Smooth muscle cell of the pulmonary artery (primary cell): ENCODE measurements at places on chromosomes 2 and 18. TPM values are rescaled to one million over a fixed set of nuclear protein-coding genes. Genes with fewer than 3 reads are reported as not detected.

PARD3B gene
- total RNA-seq: 13.6 and 14.7 TPM in 2 replicates

LAMA3 gene
- 3.8 and 8.3 TPM in 2 replicates for total RNA-seq

RGPD3 gene
- 0.20 and 0.26 TPM in 2 replicates for total RNA-seq

RMC1 gene
- 27.7 and 28.4 TPM in 2 replicates for total RNA-seq

RPRM gene
- total RNA-seq: not detected in 2 replicates

ERFE gene
- total RNA-seq: 0.56 and 4.8 TPM in 2 replicates

HOXD9 gene
- not detected in 2 replicates for total RNA-seq

HOXD3 gene
- total RNA-seq: 0.26 and 3.2 TPM in 2 replicates

GREB1 gene
- total RNA-seq: 0.17 and 0.52 TPM in 2 replicates

DSEL gene
- total RNA-seq: 53.5 and 78.1 TPM in 2 replicates
